ENCODE measurements at places on chromosomes 12 and 14.

DNA sequence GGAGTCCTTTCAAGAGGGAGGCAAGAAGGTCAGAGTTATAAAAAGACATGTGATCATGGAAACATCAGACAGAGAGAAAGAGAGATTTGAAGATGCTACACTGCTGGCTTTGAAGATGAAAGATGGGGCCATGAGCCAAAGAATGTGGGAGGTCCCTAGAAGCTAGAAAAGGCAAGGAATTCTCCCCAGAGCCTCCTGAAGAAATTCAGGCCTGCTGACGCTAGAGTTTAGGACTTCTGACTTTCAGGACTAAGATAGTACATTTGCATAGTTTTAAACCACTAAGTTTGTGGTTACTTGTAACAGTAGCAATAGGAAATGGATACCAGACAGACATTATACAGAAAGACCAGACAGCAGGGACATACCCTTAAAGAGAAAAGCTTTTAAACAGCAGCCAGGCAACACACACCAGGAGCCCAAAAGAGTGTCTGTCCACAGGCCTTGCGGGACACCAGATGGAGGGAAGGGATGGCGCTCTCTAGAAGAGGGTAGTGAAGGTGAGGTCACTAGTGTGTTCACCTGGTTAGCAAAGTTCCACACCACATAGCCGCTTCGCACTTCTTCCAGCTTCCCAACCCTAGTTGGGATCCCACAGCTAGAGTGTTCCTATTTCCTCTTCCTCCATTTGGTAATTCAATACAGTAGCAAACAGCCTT lies 29.7 kb upstream of the CEBPE start:
- DNase-seq: no peak

DNA sequence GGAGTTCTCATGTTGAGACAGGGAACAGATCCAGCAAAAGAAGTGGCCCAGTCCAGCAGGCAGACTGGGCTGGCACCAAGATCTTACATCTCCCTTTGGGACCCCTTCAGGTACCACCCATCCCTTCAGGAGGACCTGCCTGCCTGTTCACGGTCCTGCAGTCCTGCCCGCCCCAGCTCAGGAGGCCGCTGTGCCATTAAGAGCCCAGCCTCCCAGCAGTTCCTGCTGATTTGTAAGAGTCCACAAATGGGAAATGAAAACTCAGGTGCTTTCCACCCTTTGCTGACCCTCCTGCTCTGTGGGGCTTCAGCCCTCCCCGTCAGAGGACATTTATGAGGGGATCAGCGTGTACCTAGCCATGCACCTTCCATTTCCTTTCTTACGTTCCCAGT lies 39.5 kb downstream of the C14orf132 start:
- no peak for DNase-seq

- no peak for DNase-seq
Measured at GRCh38 chr12:54287261-54288157, 7.0 kb downstream of the HNRNPA1 start.

- no peak for DNase-seq
Measured at GRCh38 chr12:21276826-21277225, 57.9 kb downstream of the SLCO1A2 start.

DNA sequence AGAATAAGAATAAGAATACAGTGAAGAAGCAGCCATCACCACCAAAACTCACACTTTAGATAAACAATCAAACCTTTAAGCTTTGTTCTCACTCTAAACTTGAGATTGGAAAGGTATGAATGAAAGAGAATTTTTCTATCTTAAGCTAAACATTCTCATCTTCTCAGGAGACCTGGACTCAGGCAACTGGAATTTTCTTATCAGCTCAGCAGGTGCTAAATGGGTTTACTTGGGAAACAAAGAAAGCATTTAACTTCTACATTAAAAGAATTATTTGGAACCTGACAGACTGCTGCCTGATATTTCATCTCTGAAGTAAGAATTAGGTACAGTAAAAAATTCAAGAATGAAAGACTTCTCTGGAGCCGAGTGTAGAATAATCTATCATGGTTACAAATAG lies 20.7 kb upstream of the KERA start:
- no peak for DNase-seq

GRCh38 chr14:89221109-89221810 lies 195.8 kb downstream of the FOXN3 start:
- DNase-seq: peak; percentile 5

- DNase-seq: no peak
Measured at GRCh38 chr14:61756135-61756534, 6.1 kb upstream of the SNAPC1 start.

Data from A549 (cell line).